ENCODE measurements at places on chromosomes 11 and 22.

DNA sequence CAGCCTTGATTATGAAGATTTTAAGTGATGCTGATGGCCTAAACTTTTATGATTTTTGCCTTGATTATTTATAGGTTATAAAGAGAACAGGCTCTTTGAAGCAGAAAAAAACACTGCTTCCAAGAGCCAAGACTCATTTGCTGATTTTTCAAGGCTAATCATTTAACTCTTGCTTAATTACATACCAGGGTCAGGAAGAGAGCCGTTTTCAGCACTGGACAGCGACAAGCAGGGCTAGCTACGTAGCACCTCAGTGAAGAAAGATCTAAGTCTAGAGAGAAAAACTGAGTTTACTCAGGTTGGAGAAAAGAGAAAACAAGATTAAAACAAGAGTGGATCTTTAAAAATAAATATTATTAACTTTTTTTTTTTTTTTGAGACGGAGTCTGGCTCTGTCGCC, 615.4 kb upstream of the B3GAT1 start:
- DNase-seq: peak; percentile 28

DNA sequence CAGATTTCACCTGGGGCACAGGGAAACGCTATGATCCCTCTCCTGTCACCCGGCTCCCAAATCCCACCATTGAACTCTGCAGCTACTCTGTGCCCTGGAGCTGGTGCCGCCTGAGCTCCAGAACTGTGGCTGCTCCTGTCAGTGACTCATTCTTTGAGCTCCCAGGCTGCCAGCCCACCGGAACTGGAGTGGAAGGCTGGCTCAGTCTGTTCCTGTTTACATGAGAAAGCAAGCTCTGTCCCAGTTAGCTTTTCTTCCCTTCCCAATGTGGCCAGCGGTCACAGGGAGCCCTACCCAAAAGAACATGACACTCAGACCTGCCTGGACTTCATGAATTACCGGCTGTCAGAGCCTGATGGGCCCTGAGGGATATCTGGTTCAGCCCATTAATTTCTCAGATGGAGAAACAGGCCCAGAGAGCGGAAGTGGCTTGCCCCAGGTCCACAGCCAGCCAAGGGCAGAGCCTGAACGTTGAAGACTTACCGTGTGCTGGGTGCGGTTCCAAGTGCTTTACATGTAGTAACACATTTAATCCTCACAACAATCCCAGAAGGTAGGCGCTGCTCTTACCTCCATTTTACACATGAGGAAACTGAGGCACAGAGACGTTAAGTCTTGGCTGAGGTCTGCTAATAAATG, 23.8 kb upstream of the IGSF22 start:
- DNase-seq: peak; percentile 88

GRCh38 chr22:50010676-50011446, 1.7 kb downstream of the IL17REL start:
- DNase-seq: no peak

DNA sequence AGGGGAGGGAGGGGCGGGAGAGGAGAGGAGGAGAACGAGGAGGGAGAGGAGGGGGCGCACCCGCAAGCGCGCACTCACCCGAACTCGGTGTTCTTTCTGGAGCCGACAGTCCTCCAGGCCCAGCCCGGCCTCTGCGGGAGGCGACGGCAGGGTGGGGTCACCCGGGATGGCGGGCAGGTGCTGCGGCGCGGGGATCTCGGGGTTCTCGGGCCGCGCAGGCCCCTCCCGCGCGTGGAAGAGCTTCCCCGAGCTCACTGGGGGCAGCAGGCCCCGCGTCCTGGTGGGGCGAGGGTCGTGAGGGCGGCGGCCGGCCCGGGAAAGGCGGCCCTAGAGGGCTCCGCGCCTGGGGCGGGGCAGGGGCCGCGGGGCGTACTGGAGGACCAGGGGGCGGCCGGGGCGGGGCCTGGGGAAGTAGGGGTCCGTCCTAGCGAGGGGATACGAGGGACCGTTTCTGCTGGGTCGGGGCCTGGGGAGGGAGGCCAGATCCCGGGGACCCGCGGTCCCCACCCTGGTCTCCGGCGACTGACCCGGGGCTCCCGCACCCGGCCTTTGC, 5.2 kb downstream of the LMNTD2 start:
- DNase-seq: no peak

DNA sequence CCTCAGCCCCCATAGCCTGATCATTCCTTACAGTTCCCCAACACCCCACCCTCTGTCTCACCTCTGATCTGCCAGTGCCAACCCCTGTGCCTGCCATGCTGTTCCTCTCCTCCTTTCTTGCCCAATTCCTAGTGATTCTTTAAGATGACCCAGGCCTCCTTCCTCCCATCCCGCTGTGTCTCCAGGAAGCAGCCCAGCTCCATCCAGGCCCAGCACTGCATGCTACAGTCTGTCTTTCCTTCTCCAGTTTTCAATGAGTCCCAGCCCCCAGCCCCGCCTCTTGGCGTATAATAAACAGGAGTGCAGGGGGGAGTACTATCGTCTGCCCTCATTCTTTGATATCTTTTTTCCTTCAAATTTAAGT, 12.3 kb downstream of the LTBP3 start:
- no peak for DNase-seq

DNA sequence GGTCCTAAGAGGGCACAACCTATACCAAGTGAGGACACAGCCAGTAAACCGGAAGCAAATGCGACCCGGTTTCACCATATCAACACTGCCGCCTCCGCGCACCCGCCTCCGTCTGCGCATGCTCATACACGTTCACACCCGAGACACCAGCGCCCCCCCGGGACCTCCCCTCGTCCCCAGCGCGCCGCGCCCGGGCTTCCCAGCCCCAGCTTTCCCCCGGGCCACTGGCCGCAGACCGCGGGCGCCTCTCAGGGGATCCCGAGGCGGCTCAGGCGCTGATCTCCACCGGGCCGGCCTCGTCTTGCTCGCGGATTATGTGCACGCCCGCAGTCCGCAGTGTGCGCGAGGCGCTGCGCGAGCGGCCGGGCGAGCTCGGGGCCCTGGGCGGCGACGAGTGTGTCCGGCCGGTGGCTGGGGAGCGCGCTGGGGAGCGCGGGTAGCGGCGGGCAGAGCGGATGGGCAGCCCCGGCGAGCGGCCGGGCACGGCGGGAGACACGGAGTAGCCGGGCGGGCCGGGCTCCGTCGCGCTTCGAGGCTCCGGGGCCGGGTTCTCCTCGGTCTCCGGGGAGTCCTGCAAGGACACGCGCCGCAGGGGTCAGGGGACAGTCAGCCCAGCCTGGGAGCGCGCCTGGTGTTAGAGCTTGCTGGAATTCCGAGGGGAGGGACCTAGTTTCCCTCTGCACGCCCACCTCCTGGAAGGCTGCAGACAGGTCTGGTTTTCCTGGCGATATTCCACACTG, 2.0 kb downstream of the HEPN1 start:
- peak; percentile 45 for DNase-seq

- DNase-seq: no peak
Measured at GRCh38 chr11:70031631-70032469, 46.3 kb upstream of the ANO1 start.

DNA sequence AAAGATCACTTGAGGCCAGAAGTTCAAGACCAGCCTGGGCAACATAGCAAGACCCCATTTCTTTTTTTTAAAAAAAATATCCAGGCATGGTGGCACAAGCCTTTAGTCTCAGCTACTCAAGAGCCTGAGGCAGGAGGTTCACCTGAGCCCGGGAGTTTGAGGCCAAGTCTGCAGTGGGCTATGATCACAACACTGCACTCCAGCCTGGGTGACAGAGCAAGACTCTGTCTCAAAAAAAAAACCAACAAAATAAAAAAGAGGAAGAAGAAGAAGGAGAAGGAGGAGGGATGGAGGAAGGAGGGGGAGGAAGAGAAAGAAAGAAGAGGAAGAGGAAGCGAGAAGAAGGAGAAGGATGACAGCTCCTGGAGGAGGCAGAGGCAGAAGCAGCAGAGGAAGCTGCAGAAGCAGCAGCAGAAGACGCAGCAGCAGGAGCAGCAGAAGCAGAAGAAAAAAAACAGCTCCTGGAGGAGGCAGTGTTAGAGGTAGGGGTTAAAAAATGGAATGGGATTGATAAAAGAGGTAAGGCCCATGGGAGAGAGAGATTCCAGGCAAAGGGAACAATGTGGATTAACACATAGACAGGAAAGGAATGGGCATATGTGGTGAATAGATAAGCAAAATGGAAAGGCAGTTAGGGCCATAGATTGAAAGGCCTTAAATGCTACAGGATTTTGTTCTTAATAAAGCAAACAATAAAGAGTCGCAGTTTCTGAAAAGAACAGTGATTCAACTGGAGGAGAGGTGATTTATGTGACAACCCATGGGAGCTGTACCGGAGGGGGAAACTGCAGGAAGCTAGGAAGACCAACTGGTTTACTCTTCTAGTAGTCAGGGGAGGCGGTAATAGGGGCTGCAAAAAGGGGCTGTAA, 10.9 kb downstream of the PRCP start:
- DNase-seq: no peak

- no peak for DNase-seq
Measured at GRCh38 chr11:1167751-1168231, 10.0 kb downstream of the MUC5AC start.

DNA sequence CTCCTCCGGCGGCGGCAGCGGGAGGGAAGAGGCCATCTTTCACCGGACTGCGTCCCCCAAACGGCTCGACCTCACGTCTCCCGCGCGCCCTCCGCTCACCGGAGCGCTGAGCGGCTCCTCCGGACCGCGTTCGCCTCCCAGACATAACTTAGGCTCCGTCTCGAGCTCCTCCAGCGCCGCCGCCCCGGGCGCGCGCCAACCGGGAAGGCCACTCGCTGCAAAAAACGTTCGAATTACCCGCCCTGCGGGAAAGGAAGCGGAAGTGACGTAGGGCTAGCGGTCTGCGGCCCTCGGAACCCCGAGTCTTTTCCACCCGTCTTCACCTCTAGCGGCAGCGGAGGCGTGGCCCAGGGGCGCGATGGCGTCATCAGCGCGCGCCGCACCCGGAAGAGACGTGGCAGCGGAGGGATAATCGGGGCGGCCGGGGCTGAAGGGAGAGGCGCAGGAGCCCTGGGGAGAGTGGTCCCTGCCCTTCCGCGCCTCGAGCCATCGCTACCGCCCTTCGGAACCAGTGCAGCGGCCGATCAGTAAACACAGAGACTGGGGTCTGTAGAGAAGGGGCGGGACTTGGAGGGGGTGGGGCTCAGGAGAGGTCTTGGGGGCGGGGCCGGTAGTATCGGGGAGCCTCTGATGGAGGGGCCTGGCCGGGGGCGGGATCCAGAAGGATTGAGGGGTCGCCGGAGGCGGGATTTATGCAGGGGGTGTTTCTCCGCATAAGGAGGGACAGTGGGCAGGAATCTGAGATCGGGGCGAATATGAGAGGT, at the start of the genes CDCA5 and ZFPL1:
CDCA5 (minus strand) TSS at position 207 of the 764 bp plus-strand sequence; CDS start at position 145, 62 bp downstream.
ZFPL1 (plus strand) TSS at position 389 of the 764 bp plus-strand sequence. CDS start 477 bp downstream, outside the sequence.
- peak; percentile 100 for DNase-seq

DNA sequence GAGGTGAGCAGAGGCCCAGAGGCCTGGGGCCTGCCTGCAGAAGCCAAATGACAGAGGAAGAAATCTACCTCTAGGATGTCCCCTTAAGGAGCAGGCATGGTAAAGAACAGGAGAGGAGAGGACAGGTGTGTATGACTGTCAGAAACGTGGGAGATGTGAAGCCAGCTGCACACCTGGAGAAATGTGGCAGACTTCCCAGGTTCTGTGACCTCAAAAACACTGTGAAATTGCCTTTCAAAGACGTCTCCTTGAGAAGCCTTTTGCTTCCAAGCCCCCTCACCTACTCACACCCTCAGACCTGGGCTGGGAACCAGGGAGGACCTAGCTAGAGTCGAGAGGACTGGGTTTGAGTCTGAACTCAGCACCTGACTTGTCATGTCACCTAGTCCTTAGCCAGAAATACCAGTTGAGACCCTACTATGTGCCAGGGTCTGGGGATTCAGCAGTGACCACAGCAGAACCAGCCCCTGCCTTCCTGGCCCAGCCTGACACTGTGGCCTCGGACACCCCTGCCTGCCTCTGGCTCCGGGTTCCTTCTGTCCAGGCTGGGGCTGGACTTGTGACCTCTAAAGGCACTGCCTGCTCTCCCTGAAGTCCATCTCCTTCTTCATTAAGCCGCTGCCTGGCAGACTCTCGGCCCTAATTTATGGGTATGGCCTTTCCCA, 5.6 kb downstream of the TPBGL start:
- no peak for DNase-seq

GRCh38 chr11:46617972-46618314, 590 bp downstream of the ATG13 start:
- DNase-seq: no peak

GRCh38 chr11:115817844-115818468, 313.7 kb upstream of the CADM1 start:
- DNase-seq: no peak

- DNase-seq: no peak
Measured at GRCh38 chr22:30697975-30698374, 3.3 kb downstream of the OSBP2 start.

DNA sequence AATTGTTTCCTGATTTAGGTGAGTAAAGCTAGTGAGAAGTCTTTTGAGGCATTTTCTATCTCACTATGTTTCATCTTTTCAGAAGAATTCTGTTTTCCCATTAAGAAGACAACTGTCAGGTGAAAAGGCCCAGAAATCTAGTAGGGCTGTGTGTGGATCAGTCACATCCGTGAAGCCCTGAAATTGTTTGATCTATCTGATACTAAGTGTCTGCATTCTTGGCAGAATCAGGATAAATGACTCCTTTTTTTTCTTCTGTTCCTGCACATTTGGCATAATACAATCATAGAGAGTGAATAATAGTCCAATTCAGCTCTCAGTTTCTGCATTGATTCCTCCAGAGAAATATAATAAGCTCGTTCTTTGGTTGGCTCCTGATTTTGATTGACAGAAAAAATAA, 208.3 kb downstream of the NAV2 start:
- no peak for DNase-seq

GRCh38 chr11:121134741-121135312, 33.8 kb downstream of the TECTA start:
- no peak for DNase-seq

DNA sequence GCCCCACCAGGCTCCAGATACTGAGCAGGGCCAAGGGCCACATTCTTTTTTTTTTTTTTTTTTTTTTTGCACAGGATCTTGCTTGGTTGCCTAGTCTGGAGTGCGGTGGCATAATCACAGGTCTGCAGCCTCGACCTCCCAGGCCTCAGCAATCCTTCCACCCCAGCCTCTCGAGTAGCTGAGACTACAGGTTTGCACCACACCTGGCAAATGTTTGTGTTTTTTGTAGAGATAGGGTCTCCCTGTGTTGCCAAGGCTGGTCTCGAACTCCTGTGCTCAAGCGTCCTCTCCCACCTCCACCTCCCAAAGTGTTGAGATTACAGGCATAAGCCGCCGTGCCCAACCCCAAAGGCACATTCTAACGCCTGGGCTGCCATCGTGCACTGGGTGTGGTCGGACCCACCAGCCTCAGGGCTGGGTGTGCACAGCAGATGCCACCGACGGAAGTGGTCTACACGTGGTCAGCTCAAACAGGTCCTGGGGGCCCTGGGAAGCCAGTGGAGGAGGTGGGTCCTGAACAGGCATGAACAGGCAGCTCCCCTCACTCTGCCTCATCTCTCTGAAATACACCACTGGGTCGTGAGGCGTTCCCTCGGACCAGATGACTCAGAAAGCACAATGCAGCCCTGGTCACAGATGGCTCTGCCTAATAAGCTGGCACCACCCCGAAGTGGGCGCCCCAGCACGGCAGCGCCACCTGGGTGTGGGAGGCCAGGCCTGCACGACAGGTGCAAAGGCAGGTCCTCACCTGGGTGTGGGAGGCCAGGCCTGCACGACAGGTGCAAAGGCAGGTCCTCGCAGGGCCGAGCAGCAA, 5.1 kb upstream of the B4GALNT4 start:
- peak; percentile 61 for DNase-seq
